ENCODE measurements at places on chromosomes 16 and 17.
A peak's percentile ranks its signal among the peaks of the same experiment; 100 is the strongest.

- DNase-seq, result no peak
These were observed 1.8 kb downstream of the TNS4 start for GRCh38 chr17:40499551-40500189.

DNA sequence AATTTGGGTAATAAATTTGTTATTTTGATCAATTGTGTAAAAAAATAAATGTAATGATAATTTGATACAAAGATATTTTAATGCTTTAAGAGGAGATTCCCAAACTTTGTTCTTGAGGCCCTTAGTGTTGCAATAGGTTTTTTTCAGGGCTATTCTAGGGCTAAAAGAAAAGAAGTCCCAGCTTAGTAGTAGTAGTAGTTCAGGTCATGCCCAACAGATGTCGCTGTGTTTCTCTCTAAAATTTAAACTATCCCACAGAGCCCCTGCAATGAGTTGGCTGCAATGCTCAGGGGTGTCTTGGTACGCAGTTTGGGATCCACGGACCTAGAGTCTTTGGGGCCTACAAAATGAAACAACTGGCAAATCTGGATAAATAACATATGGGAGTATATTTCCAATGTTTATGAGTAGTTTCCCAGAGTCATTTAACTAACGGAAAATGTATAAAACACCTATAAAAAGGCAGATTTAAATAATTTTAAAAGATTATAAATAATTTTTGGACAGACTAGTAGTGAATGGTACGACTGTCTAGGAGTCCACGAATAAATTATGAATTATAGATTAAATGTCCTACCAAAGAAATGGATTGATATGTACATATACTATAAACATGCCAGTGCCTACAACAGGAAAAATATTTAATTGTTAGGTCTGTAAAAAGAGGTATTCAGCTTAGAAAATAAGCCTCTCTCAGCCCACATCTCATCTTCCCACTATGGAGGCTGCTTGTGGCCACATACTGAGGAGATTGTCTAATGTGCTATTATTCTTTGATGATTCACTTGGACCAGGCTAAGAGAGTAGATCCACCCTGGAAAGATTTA, 228.5 kb upstream of the PMFBP1 start:
- peak; percentile 42 for DNase-seq

- DNase-seq, result no peak
These were observed 14.0 kb downstream of the PRSS54 start for GRCh38 chr16:58280846-58281301.

DNA sequence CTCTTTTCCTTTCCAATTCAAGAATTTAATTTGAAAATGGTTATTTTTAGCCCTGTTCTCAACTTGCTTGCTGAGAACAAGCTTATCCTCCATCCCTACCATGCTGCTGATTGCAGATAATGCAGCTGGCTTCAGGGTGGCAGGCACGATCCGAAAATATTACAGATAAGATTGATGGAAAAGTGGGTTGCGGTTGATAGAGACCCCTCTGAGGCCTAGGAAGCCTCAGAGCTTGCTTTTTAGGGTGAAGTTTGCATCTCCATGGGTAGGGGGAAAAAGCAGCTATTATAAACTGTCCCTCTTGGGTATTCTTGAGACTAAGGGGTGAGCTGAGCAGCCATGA, 116.5 kb upstream of the GOT2 start:
- DNase-seq, result no peak

DNA sequence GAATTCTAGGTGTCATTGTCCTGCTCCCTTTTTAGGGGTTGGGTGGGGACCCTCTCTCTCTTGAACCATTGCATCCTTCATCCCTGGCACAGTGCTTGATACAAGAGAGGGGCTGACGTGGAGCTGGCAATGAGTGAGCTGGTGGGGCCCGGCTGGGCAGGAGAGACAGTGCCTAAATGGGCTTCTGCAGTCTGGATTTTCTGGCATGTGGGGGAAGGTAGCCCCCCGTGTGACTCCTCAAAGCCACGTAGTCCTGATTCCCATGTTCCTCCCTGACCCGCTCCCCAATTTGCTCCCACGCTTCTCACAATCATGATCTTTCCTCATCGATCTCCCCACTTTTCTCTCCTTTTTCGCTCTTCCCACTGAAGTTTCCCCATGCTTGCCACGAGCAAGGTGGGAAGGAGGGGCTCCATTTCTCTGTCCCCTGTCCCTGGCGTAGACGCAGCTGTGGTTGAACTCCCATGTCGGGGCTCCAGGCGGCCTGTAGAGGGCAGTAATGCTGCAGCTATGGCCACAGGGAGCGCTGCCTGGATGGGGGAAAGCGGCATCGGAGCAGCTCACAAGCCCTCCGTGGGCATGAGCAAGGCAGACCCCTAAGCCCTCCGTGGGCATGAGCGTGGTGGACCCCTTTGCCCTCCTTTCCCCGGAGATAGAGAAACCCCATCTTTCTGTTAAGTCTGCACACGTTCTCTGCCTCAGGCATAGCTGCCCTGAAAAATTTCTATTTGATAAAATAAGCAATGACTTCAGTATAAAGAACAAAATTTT, 47.5 kb downstream of the HAPSTR1 start:
- DNase-seq, result peak; percentile 64

Data from CD4-positive, alpha-beta T cell treated with Interleukin-17A for 1 hour (primary cell).